ENCODE measurements at places on chromosomes 6 and 20.

GRCh38 chr20:25364180-25364788, 26.4 kb downstream of the ABHD12 start:
- no peak for DNase-seq

DNA sequence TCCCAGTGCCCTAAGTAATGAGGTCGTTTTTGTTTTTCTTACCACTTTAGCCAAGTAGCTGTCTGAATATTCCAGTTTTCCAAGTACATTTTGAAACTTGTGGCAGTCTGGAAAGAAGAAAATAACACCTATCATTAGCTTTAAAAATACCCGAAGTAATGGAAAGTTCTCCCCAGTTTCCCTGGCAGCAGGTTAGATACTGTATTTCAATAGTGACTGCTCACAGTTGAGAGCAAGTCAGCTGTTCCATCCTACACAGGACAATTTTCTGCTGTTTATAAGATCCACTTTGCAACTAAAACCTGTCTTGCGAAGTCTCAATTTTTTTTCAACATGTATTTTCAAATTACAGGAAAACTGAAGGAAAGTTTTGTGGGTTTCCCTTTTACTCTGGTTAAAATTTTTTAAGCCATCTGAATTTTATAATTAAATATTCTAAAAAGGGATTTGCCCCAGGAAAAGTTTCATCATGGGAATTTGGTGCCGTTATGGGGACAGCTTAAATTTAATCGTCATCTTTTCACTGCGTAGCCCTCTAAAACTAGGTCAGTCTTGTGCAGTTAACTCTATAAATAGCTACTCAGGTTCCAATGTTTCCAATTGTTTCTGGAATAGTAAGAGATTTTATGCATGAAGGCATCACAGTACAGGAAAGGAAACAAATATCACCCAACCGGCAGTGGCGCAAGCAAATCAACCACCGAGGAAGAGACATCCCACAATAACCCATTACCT, 96.9 kb downstream of the MBOAT1 start:
- no peak for DNase-seq

GRCh38 chr6:53725791-53726575, 60.4 kb upstream of the KLHL31 start:
- DNase-seq = peak; percentile 85

DNA sequence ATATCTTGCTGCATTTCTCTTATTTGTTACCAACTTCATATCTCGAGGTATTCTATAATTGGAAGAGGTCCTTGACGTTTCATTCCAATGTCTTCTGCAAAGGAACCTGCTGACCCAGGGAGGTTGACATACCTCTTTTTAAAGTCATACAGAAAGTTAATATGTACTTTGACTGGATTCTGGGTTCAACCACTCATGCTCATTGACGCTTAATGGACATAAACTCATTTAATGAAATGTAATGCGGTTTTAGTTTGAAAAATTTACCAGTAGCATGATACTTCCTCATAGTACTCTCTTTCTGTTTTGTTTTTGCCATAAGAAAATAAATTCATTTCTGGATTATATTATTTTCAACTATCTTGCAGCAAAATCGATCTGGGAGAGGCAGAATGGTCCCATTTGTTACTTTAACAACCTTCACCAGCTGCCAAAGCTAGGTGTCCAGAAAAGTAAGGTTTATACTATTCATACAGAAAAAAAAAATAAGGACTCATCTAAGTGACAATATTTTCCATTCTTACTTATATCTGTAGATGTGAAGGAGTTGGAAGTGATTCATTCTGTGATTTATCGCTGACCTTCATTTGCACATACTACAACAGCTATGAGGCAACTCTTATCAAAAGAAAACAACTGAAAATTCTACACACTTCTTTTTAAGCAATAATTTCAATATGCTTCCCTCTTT, 101.6 kb downstream of the ATXN1 start:
- no peak for DNase-seq

GRCh38 chr6:20763296-20763695, 229.0 kb downstream of the CDKAL1 start:
- DNase-seq = no peak

GRCh38 chr20:51104960-51105920, 82.3 kb upstream of the KCNG1 start:
- DNase-seq = no peak

DNA sequence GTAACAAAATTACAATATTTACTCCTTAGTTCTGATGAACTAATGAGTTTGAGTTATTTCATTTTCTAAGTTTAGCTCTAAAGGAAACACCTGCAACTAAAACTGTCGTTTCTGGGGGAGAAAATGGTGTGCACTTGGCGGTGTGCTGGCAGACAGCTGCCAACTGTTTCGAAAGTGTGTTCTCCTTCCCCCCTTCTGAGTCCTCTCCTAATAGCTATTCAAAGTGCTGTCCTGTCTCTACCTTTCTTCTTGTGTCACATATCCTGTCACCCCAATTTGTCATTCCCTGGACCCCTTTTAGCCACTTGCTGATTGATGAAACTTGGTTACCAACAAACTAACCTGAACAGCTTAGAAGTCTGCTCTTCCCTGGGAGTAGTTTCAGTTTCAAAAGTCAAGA, 4.9 kb upstream of the UBE2J1 start:
- DNase-seq = no peak

DNA sequence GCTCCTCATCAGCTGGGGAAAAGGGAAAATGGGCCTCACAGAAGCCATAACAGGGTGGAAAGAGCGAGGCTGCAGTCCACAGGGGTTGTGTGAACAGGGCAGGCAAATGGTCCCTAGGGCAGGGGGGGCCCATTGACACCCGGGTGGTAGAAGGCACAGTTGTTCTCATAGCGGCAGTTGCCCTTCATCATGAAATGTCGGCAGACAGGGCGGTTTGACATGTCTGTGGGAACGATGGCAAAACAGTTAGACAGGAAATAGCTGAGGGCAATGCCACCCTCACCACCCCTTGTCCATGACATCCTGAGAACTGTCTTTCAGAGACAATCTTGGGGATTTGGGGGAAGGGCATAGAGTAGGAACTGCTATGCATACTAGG, 15.6 kb downstream of the PPP1R10 start:
- DNase-seq = no peak

DNA sequence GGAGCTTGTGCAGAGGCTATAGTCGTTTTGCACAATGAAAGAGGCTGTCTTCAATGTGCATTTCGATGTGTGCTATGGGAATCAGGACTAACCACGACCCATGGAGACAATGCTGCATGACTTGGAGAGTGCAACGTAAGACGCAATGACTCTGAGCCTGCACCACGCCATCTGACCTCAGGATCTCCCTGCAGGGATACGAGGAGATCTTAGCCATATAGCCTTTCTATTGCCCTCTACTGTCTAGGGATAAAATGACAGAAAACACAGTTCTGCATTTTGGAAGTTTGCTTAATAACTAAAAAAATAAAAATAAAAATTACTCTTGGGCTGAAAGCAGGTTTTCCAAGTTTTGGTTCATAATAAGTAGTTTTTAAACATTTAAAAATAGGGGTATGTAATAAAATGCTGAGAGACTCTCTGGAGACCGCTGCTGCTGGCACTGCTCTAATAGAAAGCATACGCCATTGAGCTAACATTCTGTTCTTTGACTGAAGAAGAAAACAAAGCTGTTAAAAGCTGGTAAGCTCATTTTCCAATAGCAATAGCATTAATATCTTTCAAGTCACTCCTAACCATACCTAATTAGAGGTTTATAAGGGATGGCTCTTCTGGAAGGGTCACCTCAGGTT, 87.2 kb downstream of the PDE7B start:
- peak; percentile 26 for DNase-seq

- DNase-seq = peak; percentile 18
These were observed 330.9 kb upstream of the CDH4 start for GRCh38 chr20:60921022-60921622.

DNA sequence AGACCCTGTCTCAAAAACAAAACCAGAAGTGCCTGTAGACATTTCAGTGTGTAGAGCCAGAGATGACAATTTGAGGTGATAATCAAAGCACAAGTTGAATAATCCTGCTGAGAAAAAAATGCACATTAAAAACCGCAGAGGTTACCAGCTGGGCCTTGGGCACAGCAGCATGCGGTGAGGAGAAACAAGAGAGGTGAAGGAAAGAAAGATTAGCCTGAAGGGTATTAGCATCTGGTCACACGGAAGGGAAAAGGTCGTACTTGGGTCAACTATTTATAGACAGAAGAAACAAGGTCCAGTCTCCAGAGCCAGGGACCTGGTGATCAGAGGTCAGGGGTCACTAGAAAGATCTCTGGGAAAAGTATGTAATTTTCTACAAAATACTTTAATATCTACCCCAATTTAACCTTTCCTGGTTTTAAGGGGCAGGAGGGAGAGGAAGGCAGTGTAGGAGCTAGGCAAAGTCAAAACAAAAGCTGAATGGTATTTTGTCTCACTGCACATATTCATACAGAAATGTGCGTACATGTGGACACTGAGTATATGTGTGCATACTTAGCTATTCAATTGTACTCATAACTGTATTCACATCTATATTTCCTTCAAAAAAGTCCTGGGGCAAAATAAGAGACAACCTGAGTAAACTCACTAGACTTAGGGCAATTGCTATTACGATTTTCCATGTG, 10.1 kb downstream of the MAP7 start:
- DNase-seq = no peak

DNA sequence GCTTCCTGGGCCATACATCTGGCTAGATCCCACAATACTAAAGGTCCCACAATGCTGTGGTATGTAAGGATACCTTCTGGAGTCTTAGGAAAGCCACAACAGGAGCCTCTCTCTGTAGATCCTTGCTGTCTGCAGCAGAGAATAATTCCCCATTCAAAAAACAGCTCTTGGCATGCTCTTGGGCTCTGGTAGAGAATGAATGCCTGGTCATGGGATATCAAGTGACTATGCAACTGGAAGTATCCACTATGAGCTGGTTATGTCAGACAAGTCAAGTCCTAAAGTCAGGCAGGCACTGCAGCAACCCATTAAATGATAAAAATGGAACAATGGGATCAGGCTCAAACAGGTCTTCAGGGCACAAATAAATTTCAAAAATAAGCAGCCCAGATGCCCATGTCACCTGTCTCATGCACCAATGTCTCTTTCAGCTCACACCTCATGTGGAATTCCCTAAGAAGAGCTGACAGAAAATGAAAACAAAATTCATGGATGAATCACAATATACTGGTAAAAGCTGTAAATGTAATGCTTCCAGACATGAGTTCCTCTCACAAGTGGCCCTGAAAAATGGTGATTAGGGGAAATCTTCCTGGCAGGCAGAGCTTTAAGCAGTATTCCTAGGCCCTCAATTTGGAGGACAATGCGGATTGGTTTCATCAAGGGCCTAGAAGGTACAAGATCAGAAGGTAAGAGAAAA, 4.3 kb downstream of the AK9 start:
- DNase-seq = no peak

GRCh38 chr6:99099243-99099642, 151.5 kb upstream of the FBXL4 start:
- no peak for DNase-seq
